CD4-positive, alpha-beta T cell treated with Interleukin-10 for 1 hour (primary cell): ENCODE measurements at places on chromosomes 1 and 21.

- DNase-seq = no peak
These were observed 29.0 kb downstream of the MRPL39 start for GRCh38 chr21:25578056-25578961.

DNA sequence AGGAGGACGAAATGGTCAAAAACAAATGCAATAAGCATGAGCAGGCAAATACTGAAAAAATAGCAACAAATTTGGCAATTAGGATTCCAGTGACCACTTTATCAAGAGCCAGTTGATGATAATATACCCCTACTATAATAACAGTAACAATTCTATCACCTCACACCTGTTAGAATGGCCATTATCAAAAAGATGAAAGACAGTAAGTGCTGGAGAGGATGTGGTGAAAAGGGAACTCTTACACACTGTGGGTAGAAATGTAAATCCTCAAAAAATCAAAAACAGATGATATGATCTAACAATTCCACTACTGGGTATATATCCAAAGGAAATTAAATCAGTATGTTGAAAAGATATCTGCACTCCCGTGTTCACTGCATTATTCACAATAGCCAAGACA lies 114.3 kb upstream of the GFI1 start:
- no peak for DNase-seq

- DNase-seq = peak; percentile 29
These were observed 24.7 kb upstream of the HMGN1 start for GRCh38 chr21:39373634-39374033.

GRCh38 chr1:1087351-1088028 lies 13.4 kb upstream of the RNF223 start:
- DNase-seq = no peak

DNA sequence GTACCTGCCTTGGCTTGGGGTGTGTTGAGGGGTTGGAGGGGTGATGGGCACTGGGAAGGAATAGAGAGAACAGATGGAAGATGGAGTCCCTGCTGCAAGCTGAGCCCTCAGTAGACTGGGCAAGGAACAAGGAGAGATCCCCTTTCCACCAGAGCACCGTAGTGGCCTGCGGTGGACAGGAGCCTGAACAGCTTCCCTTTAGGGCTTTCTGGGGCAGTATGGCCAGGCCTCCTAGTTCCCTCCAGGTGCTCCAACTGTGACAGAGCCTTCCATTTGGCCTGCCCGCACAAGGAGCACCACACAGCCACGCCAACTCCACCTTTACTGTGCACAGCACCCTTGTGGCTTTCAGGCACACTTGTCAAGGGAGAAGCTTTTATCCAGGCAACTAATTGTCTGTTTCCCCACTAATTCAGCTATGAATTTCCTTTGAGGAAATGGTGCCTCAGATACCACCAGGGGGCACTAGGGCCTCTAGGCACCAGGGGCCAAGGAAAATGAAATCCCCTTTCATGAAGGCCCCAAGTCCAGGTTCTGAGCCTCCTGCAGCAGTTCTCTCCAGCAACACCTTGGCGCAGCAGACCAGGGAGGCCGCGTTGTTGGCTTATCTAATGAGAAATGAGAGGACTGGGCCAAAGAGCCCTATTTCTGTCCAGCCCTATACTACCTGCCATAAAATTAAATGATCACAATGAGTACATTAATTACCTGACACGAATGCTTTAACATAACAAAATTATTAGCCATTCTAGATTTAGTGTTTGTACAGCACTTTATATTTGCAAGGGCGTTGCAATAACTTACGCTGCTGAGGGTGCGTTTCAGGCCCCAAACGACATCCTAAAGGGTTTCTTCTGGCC lies 23.1 kb upstream of the ERI3 start:
- peak; percentile 42 for DNase-seq

GRCh38 chr1:101183388-101183699 lies 53.5 kb upstream of the S1PR1 start:
- DNase-seq = no peak

GRCh38 chr1:105492921-105493320 lies 1563.6 kb upstream of the PRMT6 start:
- no peak for DNase-seq

DNA sequence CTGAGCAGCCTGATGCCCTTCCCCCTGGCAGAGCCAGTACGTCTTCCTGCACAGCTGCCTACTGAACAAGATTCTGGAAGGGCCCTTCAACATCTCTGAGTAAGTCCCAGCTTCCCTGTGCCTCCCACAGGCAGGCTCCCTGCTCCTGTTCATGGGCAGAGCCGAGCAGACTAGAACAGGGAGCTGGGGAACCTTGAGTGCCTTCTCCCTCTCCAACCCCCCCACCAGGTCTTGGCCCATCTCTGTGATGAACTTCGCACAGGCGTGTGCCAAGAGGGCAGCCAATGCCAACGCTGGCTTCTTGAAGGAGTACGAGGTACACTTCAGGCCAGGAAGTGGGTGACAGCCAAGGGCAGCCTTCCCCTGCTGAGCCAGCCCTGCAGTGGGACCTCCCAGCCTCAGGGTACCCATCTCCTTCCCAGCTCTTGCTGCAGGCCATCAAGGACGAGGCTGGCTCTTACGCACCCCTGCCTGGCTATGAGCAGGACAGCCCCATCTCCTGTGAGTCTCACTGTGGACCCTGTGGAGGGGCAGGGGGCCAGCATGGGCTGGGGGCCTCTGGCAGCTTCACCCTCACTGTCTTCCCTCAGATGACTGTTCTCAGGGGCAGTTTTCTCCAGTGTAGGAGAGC lies 6.4 kb upstream of the LGR6 start:
- DNase-seq = no peak

GRCh38 chr1:90192408-90192807 lies 197.5 kb downstream of the ZNF326 start:
- no peak for DNase-seq

DNA sequence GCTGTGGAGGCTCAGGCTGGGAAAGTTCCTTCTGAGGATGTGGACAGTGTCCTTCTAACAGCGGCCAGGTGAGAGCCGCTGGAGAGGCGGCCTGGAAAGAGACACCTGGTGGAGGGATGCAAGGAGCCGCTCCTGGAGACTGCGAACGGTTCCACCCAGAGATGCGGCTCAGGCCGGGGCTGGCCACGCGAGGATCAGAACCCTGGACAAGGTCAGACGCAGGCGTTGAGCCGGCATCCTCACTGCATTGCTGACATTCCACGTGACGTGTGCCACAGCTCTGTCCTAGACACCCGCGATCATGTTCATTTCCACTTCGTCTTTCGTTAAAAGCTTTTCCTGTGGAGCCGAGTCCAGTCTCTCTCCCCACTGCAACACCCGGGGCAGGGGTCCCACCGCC lies 28.8 kb downstream of the CFAP74 start:
- DNase-seq = no peak

DNA sequence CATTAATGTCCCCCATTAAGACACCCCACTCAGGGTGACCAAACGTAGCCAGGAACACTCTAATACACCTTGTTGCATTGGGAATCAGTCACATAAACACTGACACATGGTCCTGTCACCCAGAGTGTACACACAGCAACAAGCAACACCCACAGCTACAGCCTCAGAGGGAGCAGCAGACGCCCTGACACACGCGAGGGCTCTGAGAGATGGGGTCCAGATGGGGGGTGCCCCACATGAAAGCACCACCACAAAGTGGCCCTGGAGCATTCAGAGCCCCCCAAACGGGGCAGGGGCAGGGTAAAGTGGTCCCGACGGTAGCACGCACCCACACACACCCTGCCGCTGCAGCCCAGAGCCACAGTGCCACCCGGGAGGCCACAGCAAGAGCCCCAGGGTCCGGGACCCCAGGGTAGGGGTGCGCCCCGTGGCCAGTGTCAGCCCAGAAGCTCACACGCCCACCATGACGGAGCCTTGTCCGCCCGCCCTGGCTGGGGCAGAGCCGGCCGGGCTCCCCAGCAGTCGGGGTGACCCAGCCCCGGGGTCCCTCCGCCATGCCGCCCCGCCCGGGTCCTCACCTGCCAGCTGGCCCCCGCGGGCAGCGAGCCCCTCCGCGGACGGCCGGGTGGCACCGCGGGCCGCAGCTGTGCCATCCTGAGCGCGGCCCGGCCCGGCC lies 47.3 kb downstream of the RAP1GAP start:
- no peak for DNase-seq

DNA sequence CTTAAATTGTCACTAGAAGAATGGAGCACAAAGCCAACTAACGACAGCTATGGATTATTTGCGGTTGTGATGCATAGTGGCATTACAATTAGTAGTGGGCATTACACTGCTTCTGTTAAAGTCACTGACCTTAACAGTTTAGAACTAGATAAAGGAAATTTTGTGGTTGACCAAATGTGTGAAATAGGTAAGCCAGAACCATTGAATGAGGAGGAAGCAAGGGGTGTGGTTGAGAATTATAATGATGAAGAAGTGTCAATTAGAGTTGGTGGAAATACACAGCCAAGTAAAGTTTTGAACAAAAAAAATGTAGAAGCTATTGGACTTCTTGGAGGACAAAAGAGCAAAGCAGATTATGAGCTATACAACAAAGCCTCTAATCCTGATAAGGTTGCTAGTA lies 13.5 kb downstream of the USP1 start:
- peak; percentile 10 for DNase-seq

- no peak for DNase-seq
These were observed 155.6 kb downstream of the PRDM2 start for GRCh38 chr1:13855554-13855953.

- DNase-seq = no peak
These were observed 513.6 kb downstream of the PLPP3 start for GRCh38 chr1:56065729-56066128.

DNA sequence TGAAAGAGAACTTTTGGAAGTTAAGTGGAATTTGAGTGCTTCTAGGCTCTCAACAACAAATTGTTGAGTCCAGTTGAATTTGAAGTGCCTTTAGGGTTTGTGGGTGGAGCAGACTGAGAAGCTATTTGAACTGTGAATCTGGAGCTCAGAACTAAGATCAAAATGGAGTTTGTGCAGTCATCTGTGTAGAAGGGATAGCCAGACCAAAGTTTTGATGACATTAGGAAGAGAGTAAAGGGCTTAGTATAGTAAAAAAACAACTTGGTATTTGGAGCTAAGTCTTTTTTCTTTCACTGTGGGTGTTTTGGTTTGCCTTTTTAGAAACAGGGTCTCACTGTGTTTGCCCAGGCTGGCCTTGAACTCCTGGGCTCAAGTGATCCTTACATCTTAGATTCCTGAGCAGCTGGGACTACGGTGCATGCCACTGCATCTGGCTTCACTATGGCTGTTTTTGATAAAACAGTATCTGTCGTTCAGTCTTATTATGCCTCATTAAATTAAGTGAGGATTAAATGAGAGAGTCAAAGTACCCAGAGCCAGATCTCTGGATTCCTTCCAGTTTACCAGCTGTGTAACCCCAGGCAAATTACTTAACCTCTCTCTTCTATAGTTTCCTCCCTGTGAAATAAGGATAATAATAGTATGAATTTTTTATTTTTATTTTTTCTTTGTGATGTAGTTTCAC lies 20.0 kb downstream of the HDAC1 start:
- DNase-seq = no peak

- DNase-seq = no peak
These were observed 19.8 kb downstream of the PGLYRP3 start for GRCh38 chr1:153292740-153293479.

DNA sequence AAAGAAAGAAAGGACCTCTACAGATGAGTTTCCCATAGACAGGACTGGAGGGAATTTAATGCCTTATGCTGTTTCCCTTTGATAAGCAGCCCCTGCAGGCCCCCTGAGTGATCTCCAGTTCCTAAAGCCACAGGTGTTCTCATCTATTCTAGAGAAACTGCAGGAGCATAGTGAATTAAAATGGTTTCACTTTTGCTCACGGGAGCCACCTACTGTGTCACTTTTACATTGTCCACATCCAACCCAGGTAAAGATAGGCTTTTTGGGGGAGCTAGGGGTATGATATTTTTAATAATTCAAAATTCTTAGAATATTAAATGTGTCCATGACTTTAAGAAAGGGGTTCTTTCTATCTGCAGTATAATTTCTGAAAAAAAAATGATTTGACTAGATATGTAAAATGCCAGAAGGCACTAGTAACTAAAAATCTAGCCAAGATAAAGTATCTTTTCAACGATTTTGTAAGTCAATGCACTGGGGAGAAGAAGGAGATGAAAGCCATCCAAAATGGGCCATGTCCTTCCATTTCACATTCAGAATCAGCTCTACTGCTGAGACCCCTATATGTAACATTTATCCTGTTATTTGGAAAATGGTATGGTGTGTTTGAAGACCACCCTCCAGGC lies 267.3 kb upstream of the DUSP10 start:
- DNase-seq = peak; percentile 43

DNA sequence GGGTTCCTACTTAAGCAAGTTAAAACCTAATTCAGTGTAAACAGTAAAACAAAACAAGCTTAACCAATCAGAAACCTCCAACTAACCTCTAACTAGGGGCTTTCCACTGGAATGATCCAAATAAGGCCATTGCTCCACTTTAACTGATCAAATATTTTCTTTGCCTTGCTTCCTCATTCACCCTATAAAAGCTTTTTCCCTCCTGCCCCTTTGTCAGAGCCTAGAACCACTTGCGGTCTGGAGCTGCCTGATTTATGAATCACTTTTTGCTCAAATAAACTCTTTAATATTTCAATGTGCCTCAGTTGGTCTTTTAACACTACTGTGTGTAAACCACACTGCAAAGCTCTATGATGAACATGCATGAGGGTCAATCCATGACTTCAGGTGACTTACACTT lies 4.5 kb upstream of the FAM89A start:
- no peak for DNase-seq

GRCh38 chr1:46554597-46555381 lies 3.3 kb upstream of the KNCN start:
- no peak for DNase-seq

- no peak for DNase-seq
These were observed 16.4 kb downstream of the RIMS3 start for GRCh38 chr1:40648928-40649591.

DNA sequence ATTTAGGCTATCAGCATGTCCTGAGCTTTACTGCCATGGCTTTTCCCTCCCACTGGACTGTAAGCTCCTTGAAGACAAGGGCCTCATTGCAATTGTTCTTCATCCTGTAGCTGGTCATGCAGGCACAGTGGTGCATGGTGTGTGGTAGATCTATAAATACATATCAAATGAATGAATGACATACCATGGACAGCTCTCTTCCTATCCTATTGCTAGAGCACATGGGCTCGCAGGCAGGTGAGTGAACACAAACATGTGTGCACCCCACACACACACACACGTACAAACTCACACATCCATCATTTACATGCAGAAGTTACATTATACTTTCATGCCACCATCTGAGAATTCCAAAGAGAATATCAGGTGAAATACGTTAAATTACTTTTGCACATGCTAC lies 172.9 kb upstream of the RUNX1 start:
- DNase-seq = peak; percentile 6

DNA sequence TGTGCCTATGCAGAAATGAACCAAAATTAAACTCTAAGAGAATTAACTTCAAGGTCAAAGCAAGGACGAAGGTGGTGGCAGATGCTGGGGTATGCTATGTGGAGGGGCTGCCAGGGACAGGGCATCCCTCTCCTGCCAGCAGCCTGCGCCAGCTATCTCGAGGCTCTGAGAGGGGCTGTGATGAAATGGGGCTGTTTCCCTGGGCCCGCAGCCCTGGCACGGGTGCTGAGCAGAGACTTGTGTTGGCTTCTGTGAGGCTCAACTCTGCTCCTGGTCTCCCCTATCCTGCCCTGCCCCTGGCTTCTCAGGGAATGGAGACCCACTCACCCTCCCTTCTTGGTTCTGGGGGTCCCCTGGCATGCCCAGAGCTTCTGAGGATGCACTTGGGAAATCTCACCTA lies 41.9 kb upstream of the TIAM1 start:
- DNase-seq = no peak
